ENCODE measurements at places on chromosomes 4 and X. TPM values are rescaled to one million over a fixed set of nuclear protein-coding genes. Genes with fewer than 3 reads are reported as not detected.
A peak's percentile ranks its signal among the peaks of the same experiment; 100 is the strongest.

The MUC7 gene
- not detected for total RNA-seq

The ADGRG2 gene
- 0.55 TPM for total RNA-seq

The XIAP gene
- 31.2 TPM for total RNA-seq

The PABPC1L2B gene
- not detected for total RNA-seq

- DNase-seq = no peak
Observed at GRCh38 chr4:172514011-172514410, 654.6 kb upstream of the GALNT7 start.

DNA sequence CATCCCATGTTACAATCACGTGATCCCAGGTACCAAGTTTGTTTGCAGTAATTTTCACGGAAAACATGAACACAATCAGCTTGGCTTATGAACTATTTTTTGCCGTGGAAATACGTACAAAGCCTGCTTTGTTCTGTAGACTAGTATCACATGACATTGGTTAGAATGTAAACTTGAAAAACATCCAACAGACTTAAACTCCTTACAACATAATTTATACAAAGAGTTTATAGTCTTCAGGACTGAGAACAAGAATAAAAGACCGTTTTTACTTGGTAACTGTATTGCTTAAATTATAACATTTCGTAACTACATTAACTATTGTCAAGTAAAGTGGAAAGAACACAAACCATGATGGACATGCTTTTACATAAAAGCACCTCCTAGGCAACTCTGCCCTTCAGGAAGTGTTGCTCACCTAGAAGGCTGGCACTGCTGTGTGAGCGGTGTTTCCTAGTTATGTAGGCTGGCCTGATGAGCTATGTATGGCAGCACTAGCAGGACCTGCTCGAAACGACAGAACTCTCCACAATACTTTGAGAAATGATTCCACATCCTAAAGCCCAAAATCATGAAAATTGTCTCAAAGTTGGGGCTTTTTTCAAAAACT, 41.8 kb upstream of the WDR1 start:
- DNase-seq = no peak

- DNase-seq = no peak
Observed at GRCh38 chr4:74292111-74292870, 16.0 kb upstream of the EPGN start.

- peak; percentile 84 for DNase-seq
Observed at GRCh38 chrX:49884290-49884862, 5.1 kb downstream of the USP27X start.

DNA sequence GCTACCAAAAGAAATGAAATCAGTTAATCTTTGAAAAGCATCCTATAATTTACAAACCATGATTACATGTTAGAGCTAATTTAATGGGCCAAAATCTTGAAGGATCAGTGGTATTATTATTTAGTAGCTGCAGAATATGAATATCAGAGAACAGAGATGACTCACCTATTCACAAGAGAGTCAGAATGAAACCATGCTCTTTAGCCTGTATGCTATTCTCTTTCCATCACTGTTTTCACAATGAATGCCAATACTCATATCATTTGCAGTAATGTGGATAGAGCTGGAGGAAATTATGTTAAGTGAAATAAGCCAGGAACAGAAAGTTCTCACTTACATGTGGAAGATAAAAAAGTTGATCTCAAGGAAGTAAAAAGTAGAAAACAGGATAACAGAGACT, 414.1 kb downstream of the CENPC start:
- no peak for DNase-seq

Measured in pancreas (tissue), 10 donors.